ENCODE measurements at places on chromosomes 2 and 18.

GRCh38 chr2:78077633-78078032 is 555.5 kb upstream of the LRRTM4 start:
- DNase-seq: no peak

DNA sequence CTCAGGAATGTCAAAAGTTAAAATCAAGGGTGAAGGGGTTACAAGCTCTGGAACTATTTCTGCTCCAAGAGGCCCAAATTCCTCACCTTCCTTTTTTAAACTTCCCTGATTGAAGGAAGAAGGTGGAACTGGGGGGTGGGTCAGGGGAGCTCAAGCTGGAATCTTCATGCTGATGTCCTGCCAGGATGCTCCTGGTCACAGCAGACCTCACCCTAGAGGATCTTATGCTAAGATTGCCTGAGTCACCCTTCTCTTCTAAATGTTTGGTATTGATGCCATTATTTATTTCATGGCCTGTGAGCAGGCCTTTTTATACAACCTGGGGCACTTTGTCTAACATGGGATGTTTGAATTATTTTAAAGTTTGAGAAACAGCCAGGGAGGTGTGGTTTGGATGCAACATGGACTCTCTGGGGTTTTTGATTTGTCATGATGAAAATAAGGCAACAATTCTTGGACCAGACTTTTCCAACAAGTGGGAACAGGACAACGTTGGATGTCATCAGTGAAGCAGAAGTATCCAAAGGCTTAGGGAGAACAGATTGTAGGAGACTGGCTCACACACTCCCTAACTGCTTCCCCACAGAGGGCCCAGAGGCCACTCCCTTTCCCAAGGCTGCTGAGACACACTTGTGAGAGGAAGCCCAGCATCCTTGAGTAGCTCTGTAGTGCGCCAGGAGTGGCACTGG is 420.2 kb upstream of the MEX3C start:
- DNase-seq: no peak

GRCh38 chr2:33598561-33599174 is 431 bp downstream of the FAM98A start:
- DNase-seq: peak; percentile 25

- DNase-seq: no peak
These were observed 455.4 kb upstream of the LRRTM4 start for GRCh38 chr2:77977471-77978063.

DNA sequence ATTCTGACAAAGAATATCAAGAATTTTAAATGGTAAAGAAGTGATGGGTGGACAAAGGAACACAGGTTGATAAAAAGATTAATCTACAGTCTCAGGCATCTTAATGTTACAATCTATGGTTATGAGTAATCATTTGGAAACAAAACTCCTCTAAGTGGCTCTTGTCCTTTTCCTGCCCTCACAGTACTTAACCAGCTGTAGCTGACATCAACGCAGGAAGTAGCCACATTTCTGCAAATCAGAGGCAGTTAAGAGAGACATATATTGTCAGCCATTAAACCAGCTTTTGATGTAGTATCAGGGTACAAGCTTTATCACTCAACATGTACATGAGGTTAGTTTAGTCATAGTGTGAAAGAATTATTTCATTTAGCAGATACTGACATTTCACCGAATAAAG is 244.6 kb downstream of the NR4A2 start:
- no peak for DNase-seq

- no peak for DNase-seq
These were observed 44.3 kb upstream of the ASB1 start for GRCh38 chr2:238382381-238382781.

DNA sequence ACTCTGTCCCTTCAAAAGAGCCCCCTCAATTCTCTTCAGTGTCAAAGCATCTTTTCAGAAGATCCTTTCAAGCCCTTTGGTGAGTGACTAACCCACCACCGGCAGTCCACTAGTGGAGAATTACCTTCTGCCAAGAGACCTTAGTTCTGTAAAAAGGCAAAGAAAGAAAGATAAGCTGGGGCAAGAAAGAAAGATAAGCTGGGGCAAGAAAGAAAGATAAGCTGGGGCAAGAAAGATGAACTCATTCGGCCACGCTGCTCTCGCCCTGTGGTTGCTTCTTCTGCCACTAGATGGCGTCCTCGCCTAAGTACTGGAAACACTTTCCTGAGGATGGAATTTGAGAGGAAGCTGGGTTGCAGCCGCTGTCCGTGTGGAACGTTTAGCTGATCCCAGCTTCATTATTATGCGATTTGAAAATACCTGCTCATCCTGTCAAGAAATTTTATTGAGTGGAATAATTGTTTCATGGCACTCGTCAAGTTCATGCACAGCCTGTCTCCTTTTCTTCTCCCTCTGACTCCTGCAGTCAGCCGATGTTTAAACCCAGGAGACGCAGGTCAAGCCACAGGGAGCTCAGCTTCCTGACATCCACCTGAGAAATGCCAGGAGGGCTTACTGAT is 17.3 kb upstream of the ANXA4 start:
- DNase-seq: peak; percentile 49

GRCh38 chr2:82043867-82044266 is 1739.3 kb upstream of the LRRTM1 start:
- no peak for DNase-seq

GRCh38 chr2:231900972-231901371 is 25.2 kb downstream of the NPPC start:
- no peak for DNase-seq

GRCh38 chr18:41038071-41038470 is 917.0 kb upstream of the PIK3C3 start:
- DNase-seq: no peak

GRCh38 chr2:1707771-1708418 is 36.4 kb downstream of the PXDN start:
- no peak for DNase-seq

DNA sequence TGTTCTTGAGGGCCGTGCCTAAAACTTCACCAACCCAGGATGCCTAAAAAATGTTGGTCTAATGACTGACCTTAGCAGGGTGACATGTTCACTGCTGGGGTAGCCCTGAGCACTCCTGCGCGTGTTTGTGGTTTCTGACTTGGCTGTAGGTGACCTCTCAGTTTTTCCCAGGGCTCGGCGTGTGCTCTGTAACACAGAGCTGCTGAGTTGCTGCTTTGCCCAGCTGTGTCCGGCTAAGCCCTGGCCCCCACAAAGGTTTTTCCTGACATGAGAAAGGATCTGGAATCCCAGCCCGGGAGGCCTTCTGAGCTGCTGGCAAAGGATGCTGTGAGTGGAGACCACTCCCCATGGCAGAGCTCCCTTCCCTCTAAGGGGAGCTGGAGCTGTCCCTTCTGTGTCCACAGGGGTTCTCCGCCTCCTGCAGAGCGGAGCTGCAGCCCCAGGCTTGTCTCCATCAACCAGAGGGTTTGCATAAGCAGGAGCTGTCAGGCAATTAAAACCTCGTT is 52.7 kb downstream of the CRIM1 start:
- DNase-seq: no peak

GRCh38 chr2:136214307-136215200 is 96.6 kb upstream of the CXCR4 start:
- no peak for DNase-seq

DNA sequence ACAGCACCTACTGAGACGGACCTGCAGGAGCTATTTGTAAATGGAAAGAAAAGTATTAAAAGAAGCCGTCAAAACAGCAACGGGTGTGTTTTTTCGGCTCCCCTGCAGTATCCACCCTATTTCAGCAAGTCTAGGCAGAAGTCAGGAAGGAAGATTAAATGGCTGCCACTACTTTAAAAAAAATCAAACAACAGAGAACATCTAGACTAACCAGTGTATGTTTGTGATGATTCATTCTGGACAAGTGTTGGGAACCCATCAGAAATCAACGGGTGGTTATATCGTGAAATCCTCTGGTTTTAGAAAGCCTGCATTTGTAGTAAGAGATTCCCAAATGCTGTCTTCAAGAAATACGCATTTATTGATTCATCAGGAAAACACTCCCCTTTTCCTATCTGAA is 9.0 kb downstream of the PMAIP1 start:
- DNase-seq: no peak

- no peak for DNase-seq
These were observed 106.9 kb upstream of the SP3 start for GRCh38 chr2:174072069-174072468.

- DNase-seq: no peak
These were observed 142.1 kb downstream of the GFPT1 start for GRCh38 chr2:69244882-69245281.

GRCh38 chr2:99698896-99699295 is 209.1 kb upstream of the REV1 start:
- DNase-seq: peak; percentile 28

DNA sequence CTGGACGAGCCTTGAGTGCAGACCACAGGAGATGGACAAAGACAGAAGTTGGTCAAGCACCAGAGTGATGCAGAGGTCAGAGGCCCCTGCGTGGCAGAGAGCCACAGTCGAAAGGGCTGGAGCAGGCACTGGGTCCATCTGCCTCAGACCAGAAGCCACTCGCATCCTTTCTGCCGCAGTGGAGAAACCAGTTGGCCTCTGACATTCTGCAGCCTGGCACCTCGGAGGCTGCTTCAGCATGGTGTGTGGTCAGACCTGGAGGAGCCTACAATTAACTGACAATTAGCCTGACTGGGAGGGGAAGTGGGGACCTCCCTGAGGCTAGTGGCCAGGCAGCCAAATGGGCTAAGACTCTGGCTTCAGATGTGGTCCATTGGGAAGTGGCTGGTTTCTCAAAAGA is 111.1 kb downstream of the SGPP2 start:
- no peak for DNase-seq

- DNase-seq: peak; percentile 59
These were observed at the start of gene NRP2 for GRCh38 chr2:205682239-205682970. Gene NRP2, plus strand, starts transcription at chr2:205682501. Its CDS starts 790 bp downstream, at chr2:205683291.

- no peak for DNase-seq
These were observed 49.7 kb upstream of the AGAP1 start for GRCh38 chr2:235444101-235444597.

- DNase-seq: no peak
These were observed 9.3 kb upstream of the MGAT5 start for GRCh38 chr2:134244587-134244986.

DNA sequence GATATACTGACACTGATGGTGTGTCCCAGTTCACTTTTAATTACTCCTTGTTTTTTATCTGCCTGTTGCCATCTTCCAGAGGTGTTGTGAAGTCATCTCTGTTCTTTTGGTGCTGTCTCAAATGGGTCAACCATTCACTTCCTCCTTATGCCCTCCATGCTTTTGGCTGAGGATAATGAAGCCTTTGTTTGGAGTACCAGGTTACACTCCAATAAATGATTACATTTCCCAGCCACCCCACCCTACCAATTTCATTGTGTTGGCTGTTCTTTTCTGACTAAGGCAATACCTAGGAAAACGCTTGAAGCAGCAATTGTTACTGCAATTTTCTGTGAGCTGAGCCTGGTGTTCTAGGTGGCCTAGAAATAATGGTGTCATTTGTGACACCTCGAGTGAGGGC is 29.8 kb upstream of the ACTG2 start:
- DNase-seq: no peak

DNA sequence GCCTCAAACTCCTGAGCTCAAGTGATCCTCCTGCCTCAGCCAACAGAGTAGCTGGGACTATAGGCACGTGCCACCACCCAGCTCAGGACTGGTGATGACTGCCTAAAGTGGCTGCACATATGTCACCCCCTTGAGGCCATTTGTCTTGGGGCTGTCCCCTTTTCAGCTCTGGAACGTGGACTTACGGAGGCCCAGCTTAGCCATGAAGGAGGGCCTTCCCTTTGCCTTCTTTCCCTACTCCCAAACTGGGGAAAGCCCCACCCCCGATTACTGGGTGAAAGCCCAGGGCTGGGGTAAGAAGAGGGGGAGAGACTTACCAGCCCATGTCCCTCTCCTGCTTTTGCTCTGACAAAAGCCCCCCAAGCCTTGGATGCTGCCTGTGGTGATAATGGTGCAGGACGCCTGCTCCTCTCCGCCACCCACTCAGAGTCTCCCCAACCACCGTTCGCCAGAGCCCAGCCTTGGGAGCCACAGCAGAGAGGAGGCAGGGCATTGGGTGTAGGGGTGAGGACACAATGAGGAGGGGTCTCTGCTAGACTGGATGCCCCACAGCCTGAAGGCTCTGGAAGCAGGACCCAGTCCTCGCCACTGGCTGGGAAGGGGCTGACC is 2.5 kb upstream of the DUSP2 start:
- no peak for DNase-seq

DNA sequence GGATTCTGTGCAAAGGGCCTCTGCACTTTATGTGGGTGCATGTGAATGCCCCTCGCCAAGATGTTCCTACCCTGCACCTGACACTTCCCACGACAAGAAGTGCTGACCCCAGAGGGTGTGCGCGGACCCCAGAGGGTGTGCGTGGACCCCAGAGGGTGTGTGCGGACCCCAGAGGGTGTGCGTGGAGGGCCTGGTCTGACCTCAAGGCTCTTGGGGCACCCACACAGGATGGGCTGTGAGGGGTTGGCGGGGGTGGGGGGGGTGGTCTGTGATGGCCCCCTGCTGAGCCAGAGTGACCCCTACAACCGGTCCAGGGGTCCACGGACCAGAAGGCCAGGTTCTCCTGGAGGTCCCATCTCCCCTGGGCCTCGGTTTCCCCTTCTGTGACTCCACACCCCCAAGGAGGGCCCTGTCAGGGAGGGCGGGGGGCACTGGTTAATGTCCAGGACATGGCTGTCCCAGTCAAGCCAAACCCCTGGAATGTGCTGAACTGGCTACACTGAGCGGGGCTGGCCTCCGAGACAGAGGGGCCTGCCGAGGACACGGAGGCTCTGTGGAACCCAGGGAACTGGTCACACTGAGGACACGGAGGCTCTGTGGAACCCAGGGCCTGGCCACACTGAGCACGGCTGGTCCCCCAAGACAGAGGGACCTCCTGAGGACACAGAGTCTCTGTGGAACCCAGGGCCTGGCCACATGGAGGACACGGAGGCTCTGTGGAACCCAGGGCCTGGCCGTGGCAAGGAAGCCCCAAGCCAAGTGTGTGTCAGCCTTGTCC is 3.1 kb downstream of the NEU4 start:
- no peak for DNase-seq

GRCh38 chr2:192687015-192687414 is 492.3 kb upstream of the TMEFF2 start:
- no peak for DNase-seq

- no peak for DNase-seq
These were observed 62.8 kb upstream of the AFF3 start for GRCh38 chr2:100205174-100205573.

GRCh38 chr2:130729322-130730299 is 741 bp downstream of the GPR148 start:
- no peak for DNase-seq

DNA sequence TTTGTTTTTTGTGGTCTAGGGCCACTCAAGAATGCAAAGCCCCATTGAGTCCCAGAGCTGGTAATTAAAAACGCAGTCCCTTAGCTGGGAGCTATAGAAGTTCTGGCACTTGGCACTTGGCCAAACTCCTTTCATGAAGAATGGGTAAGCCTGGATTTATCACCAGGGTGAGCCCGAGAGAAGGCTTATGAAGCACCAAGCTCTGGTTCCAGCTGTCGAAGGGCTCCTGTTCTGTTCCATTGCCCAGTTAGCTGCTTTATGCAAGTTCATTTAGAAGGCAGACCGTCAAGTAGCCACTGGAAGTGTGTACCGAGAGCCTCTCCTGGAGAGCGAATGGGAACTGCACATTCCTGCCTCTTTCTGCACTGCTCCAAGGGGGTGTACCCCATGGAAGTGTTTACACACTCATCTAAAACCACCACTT is 14.2 kb downstream of the ECEL1 start:
- no peak for DNase-seq
